ENCODE measurements at places on chromosomes 16 and 17.

GRCh38 chr16:13702614-13703013, 217.3 kb upstream of the ERCC4 start:
- no peak for DNase-seq

DNA sequence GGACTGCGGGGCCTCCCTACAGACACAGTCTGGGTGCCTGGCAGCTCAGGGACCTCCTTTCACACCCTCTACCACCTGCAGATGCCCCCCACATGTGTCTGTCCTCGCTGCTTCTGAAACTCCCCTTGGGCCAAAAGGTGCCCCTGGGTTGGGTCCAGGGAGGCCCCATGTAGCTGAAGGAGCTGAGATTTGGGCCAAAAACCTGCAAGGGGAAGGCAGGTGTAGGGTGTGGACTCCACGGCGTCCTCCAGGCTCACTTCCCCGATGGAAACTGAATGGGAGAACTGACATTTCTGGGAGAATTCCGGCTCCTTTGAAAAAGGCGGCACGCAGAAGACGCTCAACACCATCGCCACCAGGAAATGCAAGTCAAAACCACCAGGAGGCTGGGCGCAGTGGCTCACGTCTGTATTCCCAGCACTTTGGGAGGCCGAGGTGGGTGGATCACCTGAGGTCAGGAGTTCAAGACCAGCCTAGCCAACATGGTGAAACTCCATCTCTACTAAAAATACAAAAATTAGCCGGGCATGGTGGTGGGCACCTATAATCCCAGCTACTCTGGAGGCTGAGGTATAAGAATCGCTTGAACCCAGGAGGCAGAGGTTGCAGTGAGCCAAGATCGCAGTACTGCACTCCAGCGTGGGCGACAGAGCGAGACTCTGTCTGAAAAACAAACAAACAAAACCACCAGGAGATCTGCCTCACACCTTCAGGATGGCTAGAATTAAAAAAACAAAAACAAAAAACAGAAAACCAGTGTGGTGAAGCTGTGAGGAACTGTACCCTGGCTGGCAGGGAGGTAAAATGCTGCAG, 13.2 kb upstream of the BAIAP2 start:
- no peak for DNase-seq

- DNase-seq = no peak
These were observed 85.0 kb upstream of the MED9 start for GRCh38 chr17:17391668-17392370.

DNA sequence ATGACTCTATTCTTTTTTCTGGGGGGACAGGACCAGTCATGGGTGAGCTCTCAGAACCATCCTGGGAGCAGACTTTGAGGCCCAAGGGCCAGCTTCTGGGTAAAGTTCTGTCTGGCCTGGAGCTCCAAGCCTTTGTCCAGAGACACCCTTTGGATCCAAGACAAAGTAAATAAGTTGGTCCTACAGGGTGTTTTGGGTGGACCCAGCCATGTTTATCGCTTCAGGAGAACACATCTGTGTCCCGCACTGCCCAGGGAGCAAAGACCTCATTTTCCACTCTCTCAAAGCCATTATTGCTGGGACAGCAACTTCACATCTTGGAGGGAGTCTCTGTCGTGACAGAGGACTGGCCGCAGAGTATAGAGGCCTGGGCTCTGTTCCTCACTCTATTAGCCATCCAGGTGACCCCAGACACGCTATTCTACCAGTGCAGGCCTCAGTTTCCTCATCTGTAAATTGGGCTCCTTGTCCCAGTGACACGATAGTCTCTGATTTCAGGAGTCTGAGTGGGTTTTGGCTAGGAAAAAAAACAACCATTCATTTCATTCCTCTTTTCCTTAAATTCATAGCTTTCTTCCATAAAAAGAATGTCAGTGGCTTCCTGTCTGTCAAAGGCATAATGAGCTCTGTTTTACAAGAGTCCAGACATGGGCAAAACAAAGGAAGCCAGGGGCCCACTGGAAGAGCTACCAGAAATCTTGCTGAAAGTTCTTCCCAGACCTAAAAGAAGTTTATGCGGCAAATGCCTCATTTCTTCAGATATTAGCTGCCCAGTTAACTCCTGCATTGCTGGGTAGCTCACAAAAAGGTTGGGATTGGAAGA, 62.4 kb downstream of the PECAM1 start:
- DNase-seq = no peak

Data from NCI-H2081 treated with DMSO at 0.1 percent for 48 hours (cell line).